Activated CD4-positive, alpha-beta memory T cell treated with anti-CD3 and anti-CD28 coated beads for 36 hours (primary cell): ENCODE measurements at places on chromosomes 1 and 21. TPM values are rescaled to one million over a fixed set of nuclear protein-coding genes. Genes with fewer than 3 reads are reported as not detected.
A peak's percentile ranks its signal among the peaks of the same experiment; 100 is the strongest.

CHAF1B gene
- total RNA-seq, result 28.9 TPM

RRP1 gene
- total RNA-seq, result 42.7 TPM

GRCh38 chr1:200873671-200874397 is 1.1 kb downstream of the GPR25 start:
- DNase-seq, result no peak

IPO9 gene
- total RNA-seq, result 67.6 TPM

- no peak for DNase-seq
Observed at GRCh38 chr1:111831153-111831552, 75.5 kb downstream of the DDX20 start.

DNA sequence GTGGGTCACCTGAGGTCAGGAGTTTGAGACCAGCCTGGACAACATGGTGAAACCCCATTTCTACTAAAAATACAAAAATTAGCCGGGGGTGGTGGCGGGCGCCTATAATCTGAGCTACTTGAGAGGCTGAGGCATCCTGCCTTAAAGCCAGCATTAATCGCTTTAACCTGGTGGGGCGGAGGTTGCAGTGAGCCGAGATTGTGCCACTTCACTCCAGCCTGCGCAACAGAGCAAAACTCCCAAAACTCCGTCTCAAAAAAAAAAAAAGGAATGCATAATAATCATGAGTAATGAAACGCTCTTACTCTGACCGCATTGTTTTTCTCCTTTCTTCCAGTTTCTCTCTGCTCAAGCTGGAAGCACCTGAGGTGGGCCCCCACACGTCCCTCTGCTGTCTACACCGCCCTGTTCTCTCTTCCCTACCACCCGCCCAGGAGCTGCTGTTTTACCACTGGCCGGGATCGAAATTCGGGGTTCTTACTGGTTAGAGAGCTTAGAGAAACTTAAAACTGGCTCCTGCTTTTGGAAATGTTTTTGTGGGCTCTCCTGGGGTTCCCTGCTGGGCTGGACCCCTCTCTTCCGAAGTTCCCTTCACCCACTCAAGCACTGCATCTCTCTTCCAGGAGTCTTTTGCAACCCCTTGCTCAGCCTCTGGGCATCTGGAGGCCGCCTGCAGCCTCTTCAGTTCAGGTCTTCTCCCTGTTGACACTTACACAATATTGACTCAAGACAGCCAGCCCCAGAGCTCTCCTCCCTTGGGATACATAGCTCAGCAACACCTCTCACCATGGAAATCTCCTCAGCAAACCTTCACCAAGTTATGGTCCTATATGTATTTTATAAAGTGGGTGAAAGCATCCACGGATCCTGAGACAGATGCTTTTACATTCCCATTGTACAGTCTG is 62.5 kb downstream of the FAM163A start:
- no peak for DNase-seq

SLC25A34 gene
- total RNA-seq, result 0.92 TPM

- no peak for DNase-seq
Observed at GRCh38 chr1:155931332-155932038, 2.7 kb downstream of the KHDC4 start.

DNA sequence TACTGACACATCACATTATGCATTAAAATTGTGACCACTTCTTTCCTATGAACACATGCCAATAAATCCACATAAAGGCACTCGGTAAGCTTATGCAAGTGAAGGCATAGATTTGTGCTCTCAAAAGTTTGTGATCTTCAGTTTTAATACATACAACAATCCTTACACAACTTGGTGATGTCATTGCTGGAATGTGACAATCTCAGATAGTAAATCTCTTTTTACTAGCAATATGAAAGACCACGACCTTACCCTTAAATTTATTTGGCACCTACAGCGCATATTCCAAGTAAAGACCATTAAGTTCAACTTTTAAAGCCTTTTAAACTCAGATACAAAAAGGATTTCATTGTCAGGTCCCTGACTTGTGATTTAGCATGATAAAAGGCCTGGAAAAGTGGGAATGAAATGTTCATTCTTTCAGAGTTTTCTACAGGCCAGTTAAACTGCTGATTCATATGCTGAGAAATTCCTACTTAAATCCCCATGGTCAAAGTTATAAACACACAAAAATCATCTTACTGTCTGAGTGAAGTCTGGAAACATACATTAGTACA is 157.4 kb downstream of the SIPA1L2 start:
- DNase-seq, result no peak

DNA sequence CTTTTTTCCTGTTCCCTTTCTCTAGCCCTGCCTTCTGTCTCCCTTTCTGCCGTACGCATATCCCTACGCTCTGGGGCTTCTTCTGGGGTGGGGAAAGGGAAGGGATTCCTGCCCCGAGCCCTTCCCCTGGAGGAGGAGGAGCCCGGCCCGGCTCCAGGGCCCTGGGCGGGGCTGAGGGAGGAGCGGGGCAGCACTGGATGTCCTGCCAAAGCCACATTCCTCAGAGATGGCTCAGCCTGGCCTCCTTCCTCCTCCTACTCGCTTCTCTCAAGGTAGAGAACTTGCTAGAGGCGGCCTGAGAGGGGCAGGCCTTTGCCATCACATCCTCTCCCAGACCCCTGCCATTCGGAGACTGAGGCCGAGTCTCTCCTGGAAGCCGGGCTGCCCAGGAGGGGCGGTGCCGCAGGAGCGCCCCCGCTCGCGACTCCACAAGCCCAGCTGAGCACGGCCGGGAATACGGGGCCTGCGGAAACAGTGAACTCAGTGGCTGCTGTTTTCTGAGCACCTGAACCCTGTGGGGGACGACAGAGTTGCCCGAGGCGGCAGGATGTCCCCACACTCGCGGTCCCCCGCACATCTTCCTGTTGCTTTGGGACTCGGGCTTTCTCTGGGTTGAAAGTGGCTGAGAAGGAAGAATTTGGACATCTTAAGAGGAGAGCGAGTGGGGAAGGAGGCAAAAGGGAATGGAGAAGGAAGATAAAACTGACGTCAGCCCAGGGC is 12.2 kb downstream of the ADAMTSL4 start:
- DNase-seq, result peak; percentile 84

DNA sequence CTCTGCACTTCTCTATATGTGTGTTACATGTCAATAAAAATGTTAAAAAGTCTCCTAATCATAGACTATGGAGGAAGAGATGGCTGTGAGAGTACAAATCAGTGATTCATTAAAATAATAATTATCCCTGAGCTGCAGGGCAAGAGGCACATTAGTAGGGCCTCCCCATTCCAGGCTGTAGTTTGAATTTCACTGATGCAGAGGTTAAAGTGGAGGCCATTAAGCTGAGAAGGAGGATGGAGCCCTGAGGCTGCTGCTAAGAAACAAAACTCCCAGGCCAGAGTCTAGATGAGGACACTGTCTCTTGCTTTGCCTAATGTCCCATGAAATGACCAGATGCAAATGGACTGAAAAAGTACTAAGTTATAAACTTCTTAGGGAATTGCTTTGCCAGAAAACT is 89.1 kb upstream of the WDR26 start:
- DNase-seq, result no peak

GRCh38 chr1:19006000-19006399 is 49.5 kb upstream of the IFFO2 start:
- DNase-seq, result no peak

DNA sequence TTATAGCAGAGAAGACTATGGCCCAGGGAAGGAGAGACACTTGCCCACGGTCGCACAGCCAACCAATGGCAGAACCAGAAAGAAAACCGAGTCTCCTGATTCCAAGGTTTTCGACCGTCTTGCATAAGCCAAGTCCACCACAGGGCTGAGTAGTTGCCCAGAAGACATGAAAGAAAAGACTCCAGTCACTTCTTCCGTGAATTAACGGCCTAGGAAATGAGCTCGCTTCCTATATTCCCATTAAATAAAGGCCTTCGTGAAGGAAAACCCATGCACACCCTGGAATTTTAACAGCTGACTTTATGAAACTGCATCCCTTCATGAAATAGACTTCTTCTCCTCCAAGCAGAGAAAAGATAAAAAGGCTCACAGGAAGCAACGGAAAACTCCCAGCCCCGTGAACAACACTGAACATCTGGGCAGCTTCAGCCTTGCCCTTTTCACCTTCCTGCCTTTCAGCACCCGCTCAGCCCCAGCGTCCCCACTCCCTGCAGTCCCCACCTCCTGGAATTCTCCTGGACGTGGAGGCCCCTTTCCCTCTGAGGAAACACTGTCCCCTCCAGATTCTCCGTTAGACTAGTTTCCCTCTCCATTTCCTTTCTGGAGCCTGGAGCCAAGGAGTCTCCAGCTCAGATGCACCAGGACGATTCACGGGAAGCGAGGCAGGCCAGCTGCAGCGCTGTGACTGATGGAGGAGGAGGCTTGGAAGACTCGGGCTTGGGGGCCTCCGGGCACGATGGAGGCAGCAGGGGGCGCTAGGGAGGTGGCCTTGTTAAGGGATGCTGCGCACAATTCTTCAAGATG is 2.7 kb upstream of the MYOC start:
- peak; percentile 90 for DNase-seq

DNA sequence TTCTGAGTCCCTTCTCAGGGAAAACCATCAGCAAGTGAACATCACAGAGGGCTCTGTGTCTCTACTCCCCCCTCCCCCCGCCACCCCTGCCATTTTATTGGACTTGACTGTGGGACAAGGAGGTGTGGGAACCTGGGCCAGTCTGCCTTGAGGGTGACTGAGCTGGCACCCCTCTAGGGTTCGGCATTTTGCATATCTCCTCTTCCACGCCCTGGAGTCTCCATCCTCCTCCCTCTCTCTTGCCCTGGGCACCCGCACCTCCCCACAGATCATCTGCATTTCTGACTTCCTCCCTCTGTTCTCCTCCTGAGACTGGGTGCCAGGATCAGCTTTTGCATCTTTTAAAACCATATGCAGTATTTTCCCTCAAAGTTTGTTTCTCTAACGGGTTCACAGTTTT is 107.1 kb upstream of the ERRFI1 start:
- DNase-seq, result no peak

- DNase-seq, result no peak
Observed at GRCh38 chr1:228208831-228209551, 1.1 kb downstream of the OBSCN start.

DNA sequence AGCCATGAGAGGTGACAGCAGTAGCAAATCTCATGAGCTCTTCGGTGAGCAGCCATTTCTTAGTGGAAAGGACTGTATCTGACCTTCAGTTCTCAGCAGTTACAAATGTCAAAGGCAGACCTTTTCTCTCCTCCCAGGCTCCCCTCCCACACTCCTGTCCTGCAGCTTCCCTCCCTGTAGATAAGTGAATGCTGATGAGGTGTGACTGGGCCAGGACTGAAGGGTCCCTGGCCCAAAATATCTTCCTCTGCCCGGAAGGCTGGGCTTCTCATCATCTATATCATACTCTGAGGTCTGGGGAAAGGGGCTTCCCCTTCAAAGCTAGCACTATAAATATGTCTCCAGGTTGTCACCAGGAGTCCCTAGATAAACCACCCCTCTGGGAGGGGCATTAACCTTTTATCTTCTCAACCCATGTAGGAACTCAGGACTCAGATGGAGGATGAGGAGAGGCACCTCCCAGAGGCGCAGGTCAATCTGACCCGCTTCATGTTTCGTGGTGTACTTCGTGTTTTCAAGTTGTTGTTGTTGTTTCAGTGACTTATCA is 3.6 kb upstream of the ADAMTSL4 start:
- no peak for DNase-seq

DNA sequence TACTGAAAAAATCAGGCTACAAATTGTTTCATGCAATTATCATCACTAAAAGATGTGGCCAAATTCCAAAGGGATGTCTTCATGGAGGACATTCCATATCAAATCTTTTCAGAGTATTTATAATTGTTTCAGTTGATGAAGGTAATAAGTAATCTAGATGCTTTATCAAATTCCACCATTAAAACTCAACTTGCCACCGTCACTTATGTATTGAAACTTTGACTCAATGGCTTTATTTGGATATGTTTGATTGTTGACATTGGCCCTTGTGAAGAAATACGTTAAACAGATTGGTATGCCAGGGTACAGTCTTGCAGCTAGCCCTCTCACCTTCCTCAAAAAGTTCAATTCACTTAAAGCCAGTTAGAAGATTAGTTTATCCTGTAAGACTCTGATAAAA is 32.2 kb upstream of the PALMD start:
- no peak for DNase-seq

BPNT1 gene
- total RNA-seq, result 25.8 TPM

DNA sequence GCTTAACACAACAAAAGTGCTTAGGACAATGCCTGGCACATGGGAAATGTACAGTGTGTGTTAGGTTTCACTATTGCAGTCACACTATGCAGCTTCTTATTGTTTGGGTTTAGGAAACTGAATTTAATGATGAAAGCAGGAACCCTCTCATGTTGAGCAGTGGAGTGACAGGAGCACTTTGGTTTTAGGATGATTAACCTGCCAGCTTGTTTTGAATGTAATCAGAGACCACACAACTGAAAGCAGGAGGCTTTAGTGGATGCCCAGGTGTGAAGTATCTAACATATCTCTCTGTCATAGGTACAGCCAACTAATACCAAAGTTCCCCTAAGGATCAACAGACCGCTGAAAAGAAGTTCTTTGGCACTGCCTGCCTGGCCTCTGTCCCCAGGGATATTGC is 406.9 kb upstream of the USP24 start:
- no peak for DNase-seq

DNA sequence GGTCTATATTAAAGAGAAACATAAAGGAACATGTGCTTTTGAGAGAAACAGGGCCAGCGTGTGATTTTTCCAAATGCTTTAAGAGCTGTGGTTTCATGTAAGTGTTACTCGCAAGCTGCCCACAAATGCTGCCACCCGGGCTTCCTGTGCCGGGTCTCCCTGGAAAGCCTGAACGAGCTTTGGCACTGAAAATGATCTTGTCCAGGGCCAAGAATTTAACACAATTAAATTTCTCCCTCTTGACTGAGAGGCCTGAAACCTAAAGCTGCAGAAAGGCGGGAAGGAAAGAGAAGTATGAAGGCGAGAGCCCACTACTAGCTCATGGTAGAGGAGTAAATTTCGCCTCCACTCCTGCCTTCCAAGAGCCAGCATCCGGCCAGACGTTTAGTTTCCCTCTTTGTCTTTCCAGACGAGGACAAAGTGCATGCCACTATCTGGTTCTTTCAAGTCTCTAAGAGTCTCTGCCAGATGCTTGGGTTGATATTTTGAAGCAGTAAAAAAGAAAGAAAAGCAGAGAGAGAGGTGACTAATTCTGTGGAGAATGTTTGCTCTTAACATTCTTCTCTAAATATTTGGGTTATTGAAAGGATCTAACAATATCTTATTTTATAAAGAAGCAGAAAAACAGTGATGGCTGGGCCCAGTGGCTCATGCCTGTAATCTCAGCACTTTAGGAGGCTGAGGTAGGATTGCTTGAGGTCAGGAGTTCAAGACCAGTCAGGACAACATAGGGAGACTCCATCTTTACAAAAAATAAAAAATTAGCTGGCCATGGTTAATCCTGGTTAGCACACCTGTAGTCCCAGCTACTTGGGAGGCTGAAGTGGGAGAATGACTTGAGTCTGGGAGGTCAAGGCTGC is 100.0 kb upstream of the HNRNPU start:
- peak; percentile 27 for DNase-seq

LENEP gene
- total RNA-seq, result 0.36 TPM

- DNase-seq, result no peak
Observed at GRCh38 chr1:184352776-184353175, 34.1 kb upstream of the C1orf21 start.

GRCh38 chr1:173098117-173098516 is 47.4 kb upstream of the TNFSF18 start:
- no peak for DNase-seq

- DNase-seq, result no peak
Observed at GRCh38 chr1:240310226-240310925, 218.7 kb downstream of the FMN2 start.
